ENCODE measurements at places on chromosomes 7 and 10.
A peak's percentile ranks its signal among the peaks of the same experiment; 100 is the strongest.

- no peak for DNase-seq
Observed at GRCh38 chr7:111076205-111076604, 14.7 kb upstream of the LRRN3 start.

DNA sequence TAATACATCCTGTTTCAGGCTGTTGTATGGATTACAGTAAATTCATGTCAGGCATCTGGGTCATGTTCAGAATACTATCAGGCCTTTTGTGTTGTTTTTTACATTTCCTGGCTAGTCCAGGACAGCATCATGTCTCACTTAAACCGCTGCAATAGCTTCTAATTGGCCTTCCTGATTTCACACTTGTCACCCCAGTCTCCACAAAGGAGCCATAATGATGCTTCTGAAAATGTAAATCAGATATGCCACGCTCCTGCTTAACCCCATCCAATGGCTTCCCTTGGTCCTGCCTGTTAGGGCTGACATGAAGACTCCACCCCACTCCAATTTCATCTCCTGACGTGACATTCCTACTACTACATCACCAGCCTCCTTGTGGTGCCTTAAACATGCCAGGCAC, 220.0 kb downstream of the CACNA2D1 start:
- no peak for DNase-seq

DNA sequence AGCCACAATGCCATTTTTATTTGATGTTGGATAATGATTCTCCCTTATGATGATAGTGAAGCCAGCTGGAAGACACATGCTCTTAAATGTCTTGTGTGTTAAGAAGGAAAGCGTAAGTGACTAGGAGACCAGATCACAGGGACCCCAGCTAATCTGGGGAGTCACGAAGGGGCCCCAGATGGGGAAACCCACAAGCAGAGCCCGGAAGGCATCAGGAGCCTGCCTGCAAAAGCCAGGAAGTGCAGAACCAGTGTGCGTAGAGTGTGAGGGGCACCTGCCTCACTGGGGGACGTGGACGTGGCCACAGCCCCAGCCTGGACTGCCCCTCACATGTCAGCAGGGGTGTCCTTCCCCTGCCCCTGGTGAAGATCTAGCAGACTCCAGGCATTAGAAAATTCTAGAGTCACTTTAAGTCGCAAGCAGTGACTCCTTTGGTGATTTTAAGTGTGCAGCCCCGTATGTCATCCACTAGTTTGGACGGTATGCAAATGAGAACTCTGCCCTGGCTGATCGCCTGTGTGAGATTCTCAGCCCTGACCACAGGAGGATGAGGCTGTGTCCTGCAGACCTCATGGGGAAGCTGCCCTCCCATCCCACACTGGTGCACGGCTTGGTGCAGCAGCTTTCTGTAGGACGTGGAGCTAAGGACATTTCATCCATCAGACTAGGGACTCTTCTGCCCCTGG, 243.0 kb downstream of the WDR37 start:
- DNase-seq: no peak

- peak; percentile 21 for DNase-seq
Observed at GRCh38 chr10:109823196-109823595, 100.1 kb downstream of the XPNPEP1 start.

GRCh38 chr10:59894114-59894513, 12.2 kb downstream of the CCDC6 start:
- no peak for DNase-seq

DNA sequence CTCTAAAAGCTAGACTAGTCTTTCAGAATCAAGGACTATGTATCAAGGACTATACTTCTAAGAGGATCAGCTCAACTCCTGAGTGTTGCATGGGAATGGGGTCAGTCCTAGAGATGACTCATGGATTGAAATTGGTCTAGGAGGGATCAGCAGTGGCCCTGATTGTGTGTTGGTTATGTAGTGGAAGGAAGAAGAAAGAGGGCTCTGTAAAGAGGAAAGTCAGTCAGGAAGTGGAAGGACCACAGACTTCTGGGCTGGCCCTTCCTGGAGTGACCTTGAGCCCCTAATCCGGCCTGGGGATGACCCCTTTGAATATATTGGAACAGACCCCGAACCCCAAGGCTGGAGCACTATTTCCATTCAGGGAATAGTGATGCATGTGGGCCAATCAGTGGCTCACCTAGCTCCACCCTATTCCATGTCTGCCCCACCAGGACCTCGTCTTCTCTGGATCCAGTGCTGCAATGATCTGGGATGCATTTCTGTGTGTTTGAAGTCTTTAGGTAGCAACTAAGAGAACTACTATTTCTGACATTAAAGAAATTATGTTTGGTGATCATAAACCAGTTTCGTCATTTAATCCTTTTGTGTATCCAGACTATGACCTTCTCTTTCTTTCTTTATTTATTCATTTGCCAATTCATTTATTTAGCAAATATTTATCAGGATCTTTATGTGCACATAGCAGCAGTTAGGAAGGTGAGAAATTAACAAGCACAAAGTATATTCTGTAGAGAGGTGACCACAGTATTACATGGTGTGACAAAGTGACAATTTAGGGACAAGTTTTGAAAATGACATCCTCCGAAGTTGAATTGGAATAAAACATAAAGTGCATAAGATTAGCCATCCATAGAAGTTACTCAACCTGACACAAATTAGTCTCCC, 48.6 kb upstream of the KIF5B start:
- DNase-seq: no peak

- no peak for DNase-seq
Observed at GRCh38 chr10:50395271-50395670, 144.0 kb upstream of the ASAH2 start.

GRCh38 chr7:38222481-38223096, 44.5 kb downstream of the STARD3NL start:
- peak; percentile 49 for DNase-seq

GRCh38 chr7:3733541-3734140, 432.6 kb downstream of the SDK1 start:
- DNase-seq: no peak

- no peak for DNase-seq
Observed at GRCh38 chr7:91880016-91880412, 488 bp downstream of the MTERF1 start.

DNA sequence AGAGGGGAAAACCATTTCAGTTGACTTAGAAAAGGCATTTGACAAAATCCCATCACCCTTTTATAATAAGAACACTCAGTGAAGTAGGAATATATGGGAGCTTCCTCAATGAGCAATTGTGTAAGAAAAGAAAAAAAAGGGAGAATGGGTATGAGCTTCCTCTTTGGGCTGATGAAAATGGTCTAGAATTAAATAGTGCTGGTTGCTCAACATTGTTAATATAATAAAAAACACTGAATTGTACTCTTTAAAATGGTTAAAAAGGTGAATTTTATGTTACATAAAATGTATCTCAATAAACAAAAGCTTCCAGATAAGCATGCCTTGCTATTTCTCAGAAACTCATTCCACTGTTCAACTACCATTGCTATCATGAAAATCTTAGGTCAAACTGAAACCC, 40.6 kb downstream of the LRRC17 start:
- no peak for DNase-seq

DNA sequence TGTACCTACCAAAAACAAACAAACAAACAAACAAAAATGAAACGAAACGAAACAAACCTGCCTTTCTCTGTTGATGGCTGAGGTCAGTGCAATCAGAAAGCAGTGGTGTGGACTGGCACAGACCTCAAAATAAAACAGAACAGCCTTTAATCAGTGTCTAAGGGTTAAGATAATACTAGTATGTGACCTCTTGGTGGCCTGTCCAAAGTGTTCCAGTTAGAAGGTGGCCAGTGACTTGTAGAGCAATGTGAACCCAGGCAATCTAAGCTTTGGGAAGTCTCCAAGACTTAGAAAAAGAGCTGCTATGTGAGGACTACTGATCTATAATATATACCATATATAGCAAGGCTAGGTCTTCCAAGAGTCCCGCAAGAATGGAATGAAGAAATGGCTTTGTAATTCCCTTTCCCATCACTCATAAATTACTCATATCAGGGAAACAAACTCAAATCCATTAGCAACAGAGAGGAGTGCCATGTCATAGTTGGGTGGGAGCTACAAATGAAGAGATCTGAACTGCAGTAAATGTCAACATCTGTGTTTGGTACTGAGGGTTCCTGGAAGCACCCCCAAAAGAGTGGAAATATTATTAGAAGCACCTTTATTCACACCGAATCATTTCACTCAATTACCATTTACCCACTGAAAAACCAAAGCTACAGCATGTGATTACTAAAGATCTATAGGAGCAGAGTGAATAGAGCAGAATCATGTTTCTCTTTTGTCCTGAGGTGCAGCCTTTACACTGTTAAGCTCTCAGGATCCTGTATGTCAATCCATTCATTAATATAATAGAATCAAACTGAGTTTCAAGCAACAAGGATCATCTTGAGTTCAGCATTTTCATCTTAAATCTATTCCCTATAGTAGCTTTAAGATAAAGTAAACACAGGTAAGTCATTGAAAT, 28.0 kb downstream of the ABLIM1 start:
- DNase-seq: no peak

DNA sequence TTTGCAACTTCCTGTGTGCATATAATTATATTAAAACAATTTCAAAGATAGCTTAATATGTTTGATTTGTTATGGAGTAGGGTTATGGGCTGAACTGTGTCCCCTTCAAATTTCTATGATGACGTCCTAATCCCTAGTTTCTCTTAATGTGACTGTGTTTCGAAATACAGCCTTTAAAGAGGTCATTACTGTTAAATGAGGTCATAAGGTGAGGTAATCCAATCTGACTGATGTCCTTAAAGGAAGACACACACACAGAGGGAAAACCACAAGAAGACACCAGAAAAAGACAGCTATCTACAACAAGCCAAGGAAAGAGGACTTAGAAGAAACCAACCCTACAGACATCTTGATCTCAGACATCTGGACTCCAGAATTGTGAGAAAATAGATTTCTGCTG, 407.4 kb downstream of the MAGI2 start:
- DNase-seq: peak; percentile 5

- no peak for DNase-seq
Observed at GRCh38 chr7:144995495-144995894, 159.6 kb upstream of the TPK1 start.

DNA sequence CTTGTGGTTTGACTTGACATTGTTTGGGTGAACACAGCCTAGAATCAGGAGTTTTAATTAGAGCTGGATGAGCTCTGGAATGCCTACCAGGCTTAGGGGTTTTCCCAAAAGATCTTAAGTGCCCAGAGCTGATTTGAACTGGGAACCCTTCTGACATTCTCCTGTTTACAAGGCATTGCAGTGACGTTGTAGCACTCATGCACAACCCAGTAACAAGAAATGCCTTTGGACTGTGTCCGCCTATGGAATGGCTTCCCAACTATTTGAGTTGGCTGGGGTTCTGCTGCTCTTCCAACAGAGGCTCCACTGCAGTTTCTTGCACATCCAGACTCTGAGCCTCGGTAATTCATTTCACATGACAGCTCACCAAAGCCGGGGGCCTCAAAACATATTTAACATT, 76.7 kb upstream of the MKX start:
- DNase-seq: no peak

DNA sequence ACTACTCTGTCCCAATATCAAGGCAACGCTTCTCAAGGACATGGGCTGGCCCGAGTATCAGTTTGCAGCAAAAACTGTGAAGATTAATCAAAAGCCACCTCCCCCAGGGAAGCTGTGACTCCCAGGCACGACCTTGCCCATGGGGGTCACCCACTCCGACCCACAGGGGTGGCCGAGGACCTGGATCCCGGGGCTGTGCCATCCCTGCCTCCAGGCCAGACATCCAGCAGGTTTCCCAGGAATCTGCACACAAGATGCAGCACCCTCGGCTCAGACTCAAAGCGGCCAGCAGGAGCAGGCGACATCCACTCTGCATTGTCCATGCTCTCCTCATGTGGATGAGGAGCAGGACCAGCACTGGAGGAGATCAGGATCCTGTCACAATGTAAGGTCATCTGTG, 39.8 kb downstream of the PTPRN2 start:
- no peak for DNase-seq

DNA sequence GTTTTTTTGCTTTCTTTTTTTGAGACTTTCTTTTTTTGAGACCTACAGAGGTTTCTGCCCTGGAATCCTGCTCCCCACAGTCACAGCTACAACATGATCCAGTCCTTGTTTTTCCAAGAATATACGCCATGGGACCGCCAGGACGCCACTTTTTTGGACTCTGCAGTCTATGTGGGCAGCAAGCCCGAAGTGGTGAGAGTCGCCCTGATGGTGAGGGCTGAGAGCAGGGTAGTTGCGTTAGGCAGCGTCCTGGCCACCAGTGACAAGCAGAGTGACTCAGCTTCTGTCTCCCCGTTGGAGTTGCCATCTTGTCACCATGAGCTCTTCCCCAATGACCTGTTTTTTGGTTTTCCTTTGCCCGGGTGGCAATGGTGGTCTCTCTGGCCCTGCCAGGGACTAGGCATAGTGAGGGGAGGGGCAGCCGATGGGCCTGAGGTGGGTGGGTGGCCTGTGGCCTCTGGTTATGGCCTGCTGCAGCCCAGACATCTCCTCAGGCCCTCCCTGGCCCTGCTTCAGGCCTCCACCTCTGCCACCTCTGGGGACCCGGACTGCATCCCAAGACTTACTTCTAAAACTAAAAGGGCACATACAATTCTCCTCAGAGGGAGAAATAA, 88.0 kb upstream of the MALRD1 start:
- DNase-seq: no peak

GRCh38 chr10:30073045-30073766, 13.8 kb upstream of the JCAD start:
- DNase-seq: no peak

GRCh38 chr7:23261843-23262452, 15.4 kb downstream of the GPNMB start:
- DNase-seq: peak; percentile 81

- no peak for DNase-seq
Observed at GRCh38 chr10:57303566-57303965, 942.5 kb upstream of the ZWINT start.

DNA sequence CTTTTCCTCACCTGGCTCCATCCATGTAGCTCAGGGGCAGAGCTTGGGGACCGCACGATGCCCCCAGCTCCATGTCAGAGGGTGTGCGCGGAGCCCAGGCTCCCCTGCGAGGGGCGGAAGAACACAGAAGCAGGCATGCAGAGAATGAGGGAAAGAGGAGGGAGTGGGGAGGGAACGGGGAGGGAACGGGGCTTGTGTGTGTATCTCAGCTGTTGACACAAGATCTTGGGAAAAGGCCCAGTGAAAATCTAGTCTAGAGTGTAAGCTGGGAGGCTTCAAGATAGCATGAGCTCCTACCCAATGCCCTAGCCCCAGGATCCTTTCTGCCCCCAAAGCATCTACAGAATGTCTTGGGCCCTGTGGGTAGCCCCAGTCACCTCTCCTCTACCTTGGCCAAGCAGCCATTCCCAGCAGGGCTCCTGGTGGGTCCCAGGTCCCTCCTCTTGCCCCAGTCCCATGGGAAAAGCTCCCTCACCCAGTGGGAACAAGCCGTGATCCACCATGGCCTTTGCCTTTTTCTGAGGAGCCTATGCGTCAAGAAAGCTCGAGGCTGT, 25.1 kb upstream of the NDST2 start:
- no peak for DNase-seq
